ENCODE measurements at places on chromosomes 16 and 17.

GRCh38 chr16:30675143-30675542 is 16.9 kb downstream of the FBRS start:
- no peak for DNase-seq

- peak; percentile 73 for DNase-seq
Measured at GRCh38 chr17:35460354-35460851, 11.8 kb upstream of the SLFN13 start.

GRCh38 chr16:64654178-64654577 is 467.7 kb downstream of the CDH11 start:
- no peak for DNase-seq

DNA sequence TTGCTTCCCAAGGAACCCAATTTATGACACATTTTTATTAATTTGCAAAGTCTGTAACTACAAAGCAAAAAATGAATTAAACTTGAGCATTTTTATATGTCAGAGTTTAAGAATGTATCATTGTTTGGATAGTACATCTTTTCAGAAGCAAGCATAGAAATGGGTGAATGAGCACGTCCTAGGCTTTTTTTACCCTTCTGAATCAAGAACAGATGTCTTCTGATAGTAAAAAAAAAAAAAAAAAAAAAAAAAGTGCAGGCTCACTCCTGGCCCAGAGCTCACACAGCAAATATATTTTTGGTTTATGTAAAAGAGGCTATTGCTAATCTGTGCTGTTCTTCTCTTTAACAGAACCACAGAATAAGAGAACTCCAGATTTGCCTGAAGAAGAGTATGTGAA is 6.3 kb downstream of the TERF2IP start:
- DNase-seq = no peak

GRCh38 chr16:65015599-65015998 is 106.3 kb downstream of the CDH11 start:
- DNase-seq = no peak

GRCh38 chr17:56395787-56396186 is 197.7 kb upstream of the NOG start:
- DNase-seq = no peak
